ENCODE measurements at places on chromosomes 5 and 9.

DNA sequence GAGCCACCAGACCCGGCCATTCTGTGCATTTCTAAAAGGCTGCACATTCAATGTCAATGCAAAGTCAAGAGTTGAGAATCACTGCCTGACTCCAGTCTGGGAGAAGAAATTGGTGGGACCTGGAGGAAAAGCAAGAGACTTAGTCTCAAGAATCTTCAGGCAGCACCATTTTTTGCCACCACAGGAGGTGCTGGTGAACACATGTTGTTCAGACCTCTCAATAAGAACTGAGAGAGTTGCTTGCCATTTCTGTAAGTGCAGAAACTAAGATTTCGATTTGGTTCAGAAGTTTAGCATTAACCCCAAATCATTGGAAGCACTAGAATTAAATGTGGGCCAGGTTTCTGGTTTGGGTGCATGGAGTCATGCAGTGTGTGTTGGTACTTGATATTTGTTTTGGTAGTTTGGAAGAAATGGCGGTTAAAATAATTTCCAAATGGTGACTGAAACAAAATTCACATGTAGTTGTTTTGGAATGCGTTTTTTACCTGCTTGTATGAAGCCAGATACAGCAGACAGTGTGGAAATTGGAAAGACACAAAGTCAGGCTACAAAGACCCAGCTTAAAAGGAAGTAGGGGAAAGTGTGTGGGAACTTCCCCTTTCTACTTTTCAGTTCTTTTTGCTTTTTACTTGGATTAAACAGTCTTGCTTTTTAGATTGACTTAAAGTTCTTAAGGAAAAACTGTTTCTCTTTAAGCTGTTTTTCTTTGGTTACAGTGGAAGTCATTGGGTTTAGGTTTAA, 20.4 kb downstream of the PDE8B start:
- no peak for DNase-seq

- no peak for DNase-seq
Measured at GRCh38 chr9:75930190-75930589, 39.7 kb downstream of the PCSK5 start.

DNA sequence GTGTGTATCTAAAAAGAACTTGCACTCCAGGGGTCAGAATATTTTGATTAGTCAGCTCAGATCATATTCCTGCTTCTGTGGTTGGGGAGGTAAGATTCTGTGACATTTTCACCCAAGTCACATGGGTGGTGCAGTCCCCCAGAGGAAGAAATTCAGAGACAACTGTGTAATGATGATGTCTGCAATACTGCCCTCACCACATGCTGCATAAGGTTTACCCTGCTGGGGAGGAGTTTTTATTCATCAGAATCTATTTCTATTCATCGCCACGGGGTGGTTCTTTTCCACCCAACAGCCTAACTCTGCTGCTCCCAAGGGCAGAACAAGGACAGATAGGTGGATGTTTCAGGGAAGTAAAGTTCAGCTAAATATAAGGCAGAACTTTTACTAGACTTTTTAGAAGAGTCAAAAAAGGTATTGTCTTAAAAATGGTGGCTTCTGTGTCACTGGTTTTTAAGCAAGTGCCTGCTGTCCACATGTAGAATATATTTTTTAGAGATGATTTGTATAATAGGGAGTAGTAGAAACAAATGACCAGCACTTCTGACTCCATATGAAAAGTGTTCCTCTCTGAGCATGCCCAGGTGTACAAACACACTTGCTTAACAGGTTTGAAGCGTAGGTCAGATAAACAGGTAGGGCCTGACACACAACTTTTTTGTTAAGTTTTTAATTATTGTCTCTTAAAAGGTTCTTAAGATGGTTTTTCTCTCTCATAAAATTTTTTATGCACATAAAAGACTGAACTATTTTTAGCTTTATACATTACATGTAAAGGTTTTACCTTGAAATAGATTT, 352.7 kb downstream of the LRRC70 start:
- no peak for DNase-seq

- no peak for DNase-seq
Measured at GRCh38 chr5:124908581-124909451, 162.4 kb upstream of the ZNF608 start.
